ENCODE measurements at places on chromosomes 11 and 22. TPM values are rescaled to one million over a fixed set of nuclear protein-coding genes. Genes with fewer than 3 reads are reported as not detected.

DNA sequence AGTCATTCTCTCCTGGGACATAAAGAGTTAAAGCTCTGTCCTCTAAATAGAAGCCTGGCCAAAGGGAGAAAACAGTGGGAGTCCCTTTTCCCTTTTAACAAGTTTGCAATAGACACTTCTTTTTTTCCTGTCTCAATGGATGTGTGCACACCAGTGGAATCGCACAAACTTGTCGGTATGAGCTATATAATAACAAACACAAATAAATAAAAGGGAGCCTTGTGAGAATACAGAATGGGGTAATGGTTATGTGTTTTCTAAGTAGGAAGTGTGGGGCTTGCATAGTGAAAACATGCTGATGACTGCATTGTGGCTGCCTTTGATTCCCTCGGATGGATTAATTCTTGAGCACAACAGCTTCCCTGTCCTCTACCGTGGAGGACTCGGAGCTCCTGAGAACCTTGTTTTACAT lies 131.9 kb downstream of the WNT7B start:
- no peak for DNase-seq

Gene WNT11
- 4.4 TPM for total RNA-seq

DNA sequence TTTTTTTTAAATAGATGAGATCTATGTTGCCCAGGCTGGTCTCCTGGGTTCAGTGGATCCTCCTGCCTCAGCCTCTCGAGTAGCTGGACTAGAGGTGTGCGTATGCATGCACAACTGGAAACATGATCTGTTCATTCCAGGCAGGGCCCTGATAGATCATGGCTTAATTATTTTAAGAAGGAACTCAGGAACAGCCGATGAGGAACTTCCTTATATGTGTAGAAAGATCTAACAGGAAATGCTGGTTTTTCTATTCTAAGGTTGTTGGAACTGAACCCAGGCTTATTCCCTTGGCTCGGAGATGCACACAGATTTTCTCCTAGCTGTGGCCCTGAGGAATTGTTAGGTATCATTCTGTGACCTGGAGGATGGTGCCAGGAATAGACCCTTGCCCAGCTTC lies 32.4 kb downstream of the SPECC1L start:
- no peak for DNase-seq

- no peak for DNase-seq
These were observed 116.9 kb downstream of the SIK3 start for GRCh38 chr11:116981266-116981885.

- no peak for DNase-seq
These were observed 4.0 kb upstream of the MCAM start for GRCh38 chr11:119320776-119321524.

GRCh38 chr11:133897331-133897650 lies 52.0 kb upstream of the SPATA19 start:
- DNase-seq = no peak

Gene OR51A7
- not detected for total RNA-seq

Gene MYRF
- 0.94 TPM for total RNA-seq

Gene SLC22A8
- total RNA-seq = 1.2 TPM

DNA sequence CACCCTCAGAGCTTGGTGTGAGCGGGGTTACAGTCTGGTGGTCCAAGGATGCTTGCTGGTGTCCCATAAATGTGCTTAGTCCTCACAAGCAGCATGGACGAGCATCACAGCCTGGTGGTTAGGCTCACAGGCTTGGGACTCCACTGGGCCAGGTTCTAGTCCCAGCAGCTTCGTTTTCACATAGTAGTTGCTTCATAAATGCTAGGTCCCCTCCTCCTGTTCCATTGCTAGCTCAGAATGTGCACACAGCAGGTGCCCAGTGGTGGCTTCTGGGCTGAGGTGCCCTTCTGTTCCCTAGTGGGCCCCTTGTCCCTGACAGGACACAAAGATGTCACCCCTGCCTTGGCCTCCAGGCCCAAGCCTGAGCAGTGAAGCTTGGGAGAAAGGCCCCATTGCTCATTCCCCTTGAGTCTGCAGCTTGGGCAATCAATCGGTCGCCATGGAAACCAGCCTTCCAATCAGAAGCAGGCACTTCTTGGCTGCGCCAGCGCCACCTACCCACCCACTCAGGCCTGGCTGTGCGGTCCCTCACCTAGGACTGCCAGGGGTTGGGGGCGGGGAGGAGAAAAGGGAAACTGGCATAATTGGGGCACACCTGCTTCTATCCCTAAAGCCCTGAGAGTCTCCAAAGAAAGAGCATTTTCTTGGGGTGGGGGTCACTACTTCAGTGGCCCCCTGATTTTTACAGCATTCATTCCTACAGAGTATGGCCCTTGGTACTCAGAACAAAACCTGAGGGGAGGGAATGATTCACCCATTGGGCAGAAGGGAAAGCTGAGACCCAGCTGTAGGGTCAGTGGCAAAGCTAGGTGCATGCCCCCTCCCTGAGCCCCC lies 48.1 kb downstream of the CYTH4 start:
- peak; percentile 66 for DNase-seq

- DNase-seq = no peak
These were observed at the start of gene ADM2 for GRCh38 chr22:50481440-50482106. TSS of gene ADM2 (plus strand) at chr22:50481543. CDS start at chr22:50481848, 305 bp downstream.

GRCh38 chr22:30243661-30244060 lies 2.9 kb downstream of the LIF start:
- no peak for DNase-seq

All from occipital lobe (tissue), 3 donors.